ENCODE measurements at places on chromosomes 5 and 9.
A peak's percentile ranks its signal among the peaks of the same experiment; 100 is the strongest.

- no peak for DNase-seq
These were observed 501.0 kb upstream of the EDIL3 start for GRCh38 chr5:84885485-84886258.

DNA sequence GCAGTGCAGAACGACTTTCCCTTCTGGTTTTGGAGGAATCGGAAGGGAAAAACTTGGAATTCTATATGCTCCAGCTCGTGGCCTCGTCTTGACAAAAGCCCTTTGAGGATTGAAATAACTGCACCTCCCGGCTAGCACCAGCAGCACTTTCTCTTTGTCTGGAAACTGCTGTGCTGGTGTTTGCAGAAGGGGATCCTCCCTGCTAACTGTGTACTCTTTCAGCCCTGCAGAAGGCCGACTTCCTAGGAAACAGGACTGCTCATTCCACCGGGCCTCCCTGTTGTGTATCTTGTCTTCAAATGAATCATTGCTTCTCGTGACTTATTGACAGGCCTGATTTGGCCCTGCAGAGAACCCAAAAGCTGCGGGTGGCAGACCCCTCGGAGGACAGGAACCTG, 23.6 kb downstream of the STC2 start:
- no peak for DNase-seq

DNA sequence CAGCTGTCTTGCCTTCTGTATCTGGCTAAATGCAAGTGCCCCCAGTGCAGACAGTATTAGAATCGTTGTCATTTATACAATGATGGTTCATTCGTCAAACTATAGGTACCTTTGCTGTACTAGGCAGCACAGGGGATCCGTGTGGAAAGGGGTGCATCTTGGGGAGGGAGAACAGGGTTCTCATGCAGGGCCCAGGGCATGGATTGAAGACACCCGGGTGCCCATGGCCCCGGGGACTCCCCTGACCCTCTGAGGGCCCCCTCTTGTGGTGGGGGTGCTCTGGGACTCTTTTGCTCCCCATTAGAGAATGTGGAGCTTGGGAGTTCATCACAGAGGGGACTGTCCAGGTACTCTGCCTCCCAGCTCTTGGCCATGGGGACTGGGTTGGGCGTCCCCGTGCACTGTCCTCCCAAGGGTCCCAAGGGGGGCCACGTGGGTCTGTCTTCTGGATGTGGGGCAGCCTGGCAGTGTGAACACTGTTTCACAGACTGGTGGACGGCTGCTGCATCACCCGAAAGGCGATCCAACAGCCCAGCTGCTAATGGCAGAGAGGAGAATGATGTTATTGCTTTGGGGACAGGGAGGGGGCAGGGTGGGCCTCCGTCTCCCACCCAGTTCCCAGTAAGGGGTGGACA, 36.9 kb upstream of the RXRA start:
- no peak for DNase-seq

DNA sequence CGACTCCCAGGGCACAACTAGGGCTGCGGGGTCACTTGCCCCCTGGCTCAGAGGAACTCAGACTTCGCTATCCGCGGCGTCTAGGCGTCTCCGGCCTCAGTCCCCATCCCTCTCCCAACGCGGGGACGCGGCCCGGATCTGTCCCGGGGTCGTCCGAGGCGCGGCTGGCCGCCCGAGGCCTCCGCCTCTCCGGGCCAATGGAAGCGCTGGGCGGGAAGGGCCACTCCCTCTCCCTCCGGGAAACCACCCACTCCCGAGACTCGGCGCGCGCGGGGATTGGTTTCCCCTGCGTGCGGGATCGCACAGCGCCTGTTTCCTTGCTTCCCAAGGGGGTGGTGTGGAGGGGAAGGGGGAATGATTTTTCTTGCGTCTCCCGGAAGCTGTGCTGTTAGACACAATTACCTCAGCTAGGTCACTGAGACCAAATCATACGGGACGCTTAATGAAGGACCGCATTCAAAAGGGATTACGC, 38.3 kb downstream of the NR2F1 start:
- peak; percentile 84 for DNase-seq

DNA sequence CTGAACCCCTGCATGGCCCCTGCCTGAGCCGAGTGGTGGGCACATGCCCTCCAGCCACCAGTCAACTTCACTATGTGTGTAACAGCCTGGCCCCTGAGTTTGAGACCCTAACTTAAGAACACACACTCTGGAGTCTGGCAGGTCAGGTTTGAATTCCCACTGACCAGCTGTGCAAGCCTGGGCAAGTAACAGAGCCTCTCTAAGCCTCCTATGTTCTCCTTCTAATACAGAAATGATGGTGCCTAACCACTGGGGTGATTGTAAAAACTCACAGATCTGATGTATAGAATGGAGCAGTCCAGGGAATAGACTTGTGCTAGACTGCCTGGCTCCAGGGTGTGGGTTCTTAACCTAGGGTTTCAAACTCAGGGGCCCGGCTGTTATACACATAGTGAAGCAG, 16.7 kb upstream of the AKNA start:
- no peak for DNase-seq

GRCh38 chr5:162026803-162027202, 40.8 kb upstream of the GABRG2 start:
- DNase-seq, result no peak

- no peak for DNase-seq
These were observed 10.3 kb downstream of the IPPK start for GRCh38 chr9:92659601-92660000.

DNA sequence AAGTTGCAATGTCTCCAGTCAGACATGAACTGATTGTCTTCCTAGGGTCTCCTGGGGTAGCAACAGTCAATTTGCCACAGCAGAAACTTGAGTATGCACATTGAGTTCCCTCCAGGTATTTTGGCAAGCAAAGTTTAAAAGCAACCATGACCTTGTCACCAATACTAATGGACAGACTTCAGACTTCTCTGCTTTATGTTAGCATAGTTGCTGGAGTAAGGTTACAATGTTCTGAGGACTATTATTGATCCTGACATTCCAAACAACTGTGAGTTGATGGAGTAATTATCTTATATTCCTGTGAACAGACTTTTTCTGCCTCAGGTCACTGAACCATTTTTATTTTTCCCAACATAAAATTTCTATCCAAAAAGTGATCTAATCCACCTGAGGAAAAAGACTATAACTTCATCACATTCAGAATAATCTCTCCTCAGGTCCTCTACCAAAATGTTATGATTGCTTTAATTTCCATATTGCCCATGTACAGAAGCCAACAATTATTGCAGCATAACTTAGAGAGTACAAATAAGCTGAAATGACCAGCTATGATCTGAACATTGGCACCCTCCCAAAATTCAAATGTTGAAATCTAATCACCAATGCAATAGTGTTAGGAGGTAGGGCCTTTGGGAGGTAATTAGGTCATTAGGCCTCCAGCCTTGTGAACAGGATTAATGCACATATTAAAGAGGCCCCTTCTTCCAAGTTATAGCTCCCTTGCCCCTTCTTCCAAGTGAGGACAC, 228.3 kb downstream of the PDE4D start:
- DNase-seq, result no peak

DNA sequence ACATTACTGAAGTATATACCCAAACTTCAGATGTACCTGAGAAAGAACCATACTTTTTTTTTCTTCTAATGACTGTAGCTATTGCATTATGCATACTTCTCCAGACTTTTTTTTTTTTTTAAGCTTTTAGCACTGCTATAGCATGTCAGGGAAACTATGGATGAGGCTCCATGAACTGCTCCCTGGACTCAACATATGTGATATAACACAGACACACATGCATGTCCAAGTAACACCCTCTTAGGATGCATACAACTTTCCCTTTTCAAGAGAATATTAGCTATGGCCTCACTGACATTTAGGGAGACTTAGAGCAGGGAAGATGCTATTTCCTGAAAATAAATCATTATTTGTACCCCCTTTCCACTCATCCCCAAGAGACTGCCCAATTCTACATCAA, 499 bp upstream of the ASPN start:
- no peak for DNase-seq

GRCh38 chr9:112007575-112008240, 111.1 kb downstream of the UGCG start:
- DNase-seq, result no peak

DNA sequence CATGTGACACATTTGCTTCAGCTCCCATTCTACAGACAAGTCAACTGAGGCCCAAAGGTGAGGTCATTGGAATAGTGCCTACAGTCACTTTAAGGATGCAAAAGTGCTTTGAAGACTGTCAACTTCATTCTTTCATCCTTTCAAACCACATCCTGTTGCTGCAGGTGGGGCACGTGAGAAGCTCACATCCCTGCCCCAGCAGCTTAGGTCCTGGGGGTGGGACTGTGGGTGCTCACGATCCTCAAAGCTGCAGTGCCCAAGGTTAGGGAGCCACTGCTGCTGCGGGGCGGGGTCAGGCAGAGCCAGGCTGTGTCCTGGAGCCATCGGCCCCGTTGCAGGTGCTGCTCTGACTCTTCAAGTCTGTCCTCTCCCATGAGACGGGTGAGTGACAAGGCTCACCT, 57.9 kb upstream of the IER5L start:
- DNase-seq, result no peak

GRCh38 chr9:82750411-82750913, 312.5 kb downstream of the RASEF start:
- no peak for DNase-seq

All from NCI-H2171 (cell line).